T-helper 22 cell (primary cell): ENCODE measurements at places on chromosomes 6 and 20.

DNA sequence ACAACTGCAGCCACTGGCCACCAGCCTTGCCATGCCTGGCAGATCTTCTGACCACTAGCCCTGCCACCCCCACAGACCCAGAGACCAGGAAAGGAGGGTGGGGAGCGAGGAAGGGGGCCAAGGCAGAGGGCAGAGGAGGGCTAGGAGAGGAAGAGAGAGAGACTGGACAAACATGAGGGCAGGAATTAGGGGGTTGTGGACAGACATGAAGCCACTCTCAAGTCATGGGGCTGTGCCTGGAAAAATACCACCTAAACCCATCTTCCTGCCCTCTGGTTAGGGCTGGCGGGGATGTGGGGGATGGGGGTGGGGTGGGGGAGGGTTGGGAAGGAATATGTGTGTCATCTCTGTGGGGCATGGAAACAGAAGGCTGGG, 1.4 kb upstream of the SLC29A1 start:
- DNase-seq, result no peak

GRCh38 chr6:27477318-27478013, 4.6 kb upstream of the ZNF184 start:
- DNase-seq, result no peak

GRCh38 chr6:26362836-26363220, 2.2 kb upstream of the BTN3A2 start:
- no peak for DNase-seq

DNA sequence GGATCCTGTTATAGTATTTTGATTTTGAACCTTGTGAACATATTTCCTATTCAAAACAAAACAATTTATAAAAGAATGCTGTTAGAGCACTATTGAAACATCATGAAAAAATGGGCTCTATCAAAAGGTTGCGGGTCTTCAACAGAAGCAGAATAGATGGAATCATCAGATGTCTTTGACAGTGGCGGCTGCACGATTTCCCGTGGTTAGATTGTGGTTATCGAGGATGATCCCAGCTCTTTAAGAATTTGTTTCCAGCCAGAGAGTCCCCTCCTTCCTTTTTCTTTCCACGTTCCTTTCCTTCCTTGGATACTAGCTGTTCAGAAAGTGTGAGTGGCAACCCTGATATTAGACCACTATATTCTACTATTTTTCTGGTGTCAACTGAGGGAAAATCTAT, 163.4 kb downstream of the FARS2 start:
- DNase-seq, result no peak

DNA sequence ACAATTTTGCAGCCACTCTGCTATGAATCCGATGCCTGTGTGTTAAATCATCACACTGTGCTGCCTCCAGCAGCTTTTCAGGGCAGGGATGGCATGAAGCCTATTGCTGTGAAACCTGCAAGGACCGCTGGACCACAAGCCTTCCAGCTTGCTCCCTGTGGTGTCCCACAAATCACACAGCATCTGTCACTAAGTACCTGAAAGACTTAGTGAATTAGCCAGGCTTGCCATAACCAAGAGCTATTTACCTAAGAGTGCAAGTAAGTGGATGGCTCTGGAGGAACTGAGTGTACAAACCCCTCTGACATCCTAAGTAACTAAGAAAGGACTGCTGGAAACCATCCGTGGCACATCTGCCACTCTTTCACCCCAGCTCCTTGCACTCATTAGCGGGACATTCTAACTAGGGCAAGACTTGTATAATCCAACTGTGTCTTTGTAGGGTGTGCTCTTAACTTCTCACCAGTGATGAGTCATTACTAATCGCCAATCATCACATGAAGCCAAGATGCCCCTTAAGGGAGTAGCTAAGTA, 34.7 kb downstream of the FOXQ1 start:
- DNase-seq, result no peak

DNA sequence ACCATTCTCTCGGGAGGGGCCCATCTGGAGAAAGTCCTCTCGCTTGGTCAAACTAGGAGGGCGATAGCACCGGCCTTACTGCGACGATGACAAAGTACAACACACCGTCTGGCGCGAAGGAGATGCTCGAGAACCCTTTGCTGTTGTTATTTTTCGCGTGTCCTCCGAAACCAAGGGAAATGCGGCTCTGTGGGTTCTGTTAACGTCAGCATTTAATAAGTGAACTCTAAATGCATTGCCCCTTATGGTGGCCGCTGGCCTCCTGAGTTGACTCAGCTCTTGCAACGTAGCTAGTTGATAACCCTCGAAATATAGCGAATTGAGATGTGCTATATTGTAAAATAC, 577 bp upstream of the SCAND1 start:
- peak; percentile 51 for DNase-seq

GRCh38 chr20:58877976-58878360, 25.5 kb downstream of the GNAS start:
- DNase-seq, result no peak

DNA sequence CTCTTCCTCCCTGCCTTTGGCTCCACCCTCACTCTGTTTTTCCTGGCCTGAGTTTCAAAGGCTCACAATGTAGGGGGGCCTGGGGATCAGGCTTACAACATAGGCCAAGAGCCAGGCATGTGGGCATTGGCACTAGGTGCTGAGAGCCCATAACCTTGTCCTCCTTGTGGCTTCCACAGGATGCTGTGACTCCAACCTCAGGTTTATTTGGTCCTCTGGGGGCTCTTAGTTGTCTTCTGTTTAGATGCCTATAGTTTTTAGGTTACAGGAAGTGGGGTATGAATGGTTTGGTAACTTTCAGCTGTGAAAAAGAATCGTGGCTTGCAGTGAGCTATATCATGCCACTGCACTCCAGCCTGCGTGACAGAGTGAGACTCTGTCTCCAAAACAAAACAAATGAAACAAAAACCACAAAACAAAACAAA, 25.6 kb downstream of the MMP24 start:
- no peak for DNase-seq

DNA sequence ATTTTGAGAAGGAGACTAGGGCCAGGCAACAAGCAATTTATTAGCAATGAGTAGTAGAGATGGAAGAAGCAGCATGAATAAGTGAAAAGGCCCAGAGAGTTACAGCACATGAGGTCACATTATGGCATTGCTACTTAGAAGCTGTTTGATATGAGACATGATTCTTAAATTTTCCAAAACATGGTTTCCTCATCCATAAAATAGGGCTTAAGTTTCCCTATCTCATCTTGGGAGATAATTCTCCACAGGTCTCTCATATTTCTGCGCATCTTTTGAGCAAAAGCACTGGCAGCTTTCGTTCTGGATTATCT, 656.1 kb downstream of the EPHA7 start:
- no peak for DNase-seq
